Activated CD4-positive, alpha-beta T cell treated with anti-CD3 and anti-CD28 coated beads, Interleukin-2, amount 50 U/mL, for 4 hours (primary cell): ENCODE measurements at places on chromosomes 6 and 20.

DNA sequence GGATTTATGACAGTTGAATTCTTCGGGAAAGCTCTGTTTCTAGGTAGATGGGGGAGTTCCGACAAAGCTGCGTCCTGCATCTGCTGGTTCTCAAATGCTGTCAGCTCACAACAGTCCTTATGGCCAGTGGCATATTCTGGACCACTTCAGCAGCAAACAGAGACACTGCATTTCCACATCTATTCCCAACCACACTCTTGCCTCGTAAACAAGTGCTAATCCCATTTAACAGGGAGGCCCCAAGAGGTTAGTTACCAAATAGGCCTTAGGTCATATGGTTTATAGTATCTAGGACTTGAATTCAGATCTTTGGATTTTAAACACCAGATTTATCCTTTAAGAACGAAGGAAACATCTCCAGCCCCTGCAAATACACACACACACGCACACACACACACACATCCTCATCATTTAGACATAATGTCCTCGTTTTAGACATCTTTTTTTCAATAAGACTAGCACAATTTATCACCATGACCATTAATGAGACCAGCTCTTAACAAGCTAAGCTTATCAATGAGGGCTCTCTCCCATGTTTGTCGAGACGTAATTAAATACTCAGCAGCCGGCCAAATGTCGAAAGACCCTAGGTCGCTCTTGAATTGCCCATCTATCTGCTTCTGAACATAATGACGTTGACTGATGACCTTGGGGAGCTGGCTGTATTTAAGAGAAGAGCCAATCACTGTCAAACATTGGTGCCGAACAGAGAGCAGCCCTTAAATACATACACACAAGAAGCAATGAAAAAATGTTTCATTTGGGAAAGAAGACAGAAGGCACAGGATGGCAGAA, 84.5 kb downstream of the PSMG4 start:
- DNase-seq: no peak

DNA sequence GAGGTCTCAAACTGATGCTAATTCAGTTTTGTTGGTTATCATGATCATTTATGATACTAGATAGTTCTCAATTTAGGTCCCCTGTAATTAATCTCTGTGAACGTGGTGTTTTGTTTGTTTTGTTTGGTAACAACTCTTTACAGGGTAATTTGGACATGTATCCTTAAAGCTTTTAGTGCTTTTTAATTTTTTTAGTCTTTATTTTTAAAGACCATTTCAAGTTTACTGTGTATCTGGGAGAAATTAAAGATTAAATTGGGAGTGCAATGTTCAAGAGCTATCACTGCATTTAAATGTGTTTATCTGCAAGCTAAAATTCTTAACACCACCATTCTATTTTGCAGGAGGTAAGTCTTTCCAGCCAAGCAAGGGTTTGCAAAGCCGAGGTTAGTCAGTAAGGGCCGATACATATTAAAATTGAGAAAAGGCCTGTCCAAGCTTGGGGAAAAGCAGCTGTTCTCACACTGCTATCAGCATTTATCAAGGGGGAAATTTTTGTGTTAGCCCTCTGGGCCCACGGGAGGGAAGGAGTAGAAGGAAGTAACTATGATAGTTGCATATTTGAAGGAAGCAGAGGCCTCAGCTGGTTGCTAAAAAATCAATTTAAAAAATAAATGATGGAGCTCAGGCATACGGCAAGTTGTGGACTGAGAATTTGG, 59.3 kb upstream of the ZNF217 start:
- no peak for DNase-seq

- no peak for DNase-seq
Observed at GRCh38 chr20:58408603-58409246, 19.7 kb downstream of the VAPB start.

DNA sequence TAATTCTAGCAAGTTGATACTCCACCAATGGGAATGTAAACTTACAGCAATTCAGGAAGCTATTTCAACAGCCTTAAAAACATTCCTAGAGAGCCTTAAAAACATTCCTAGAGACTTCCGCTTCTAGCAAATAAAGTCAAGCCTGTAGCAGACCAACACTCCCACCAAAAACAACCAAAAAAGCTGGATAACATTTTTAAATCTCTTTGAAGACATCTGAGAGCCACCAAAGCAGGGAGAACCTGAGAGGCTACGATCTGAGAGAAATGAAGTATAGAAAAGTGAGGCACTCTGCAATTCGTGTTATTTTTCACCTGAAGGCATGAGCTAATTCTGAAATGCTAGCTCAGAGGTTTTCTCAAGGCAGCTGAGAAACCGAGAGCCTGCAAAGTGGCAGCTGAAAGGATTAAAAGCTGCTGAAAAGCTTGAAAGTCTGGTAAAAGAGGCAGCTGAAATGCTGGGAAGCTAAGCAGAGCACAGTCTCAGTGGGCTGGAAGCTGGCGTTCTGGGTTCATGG, 20.9 kb downstream of the GPR63 start:
- no peak for DNase-seq

GRCh38 chr6:10763006-10763405, 15.4 kb downstream of the TMEM14B start:
- no peak for DNase-seq

DNA sequence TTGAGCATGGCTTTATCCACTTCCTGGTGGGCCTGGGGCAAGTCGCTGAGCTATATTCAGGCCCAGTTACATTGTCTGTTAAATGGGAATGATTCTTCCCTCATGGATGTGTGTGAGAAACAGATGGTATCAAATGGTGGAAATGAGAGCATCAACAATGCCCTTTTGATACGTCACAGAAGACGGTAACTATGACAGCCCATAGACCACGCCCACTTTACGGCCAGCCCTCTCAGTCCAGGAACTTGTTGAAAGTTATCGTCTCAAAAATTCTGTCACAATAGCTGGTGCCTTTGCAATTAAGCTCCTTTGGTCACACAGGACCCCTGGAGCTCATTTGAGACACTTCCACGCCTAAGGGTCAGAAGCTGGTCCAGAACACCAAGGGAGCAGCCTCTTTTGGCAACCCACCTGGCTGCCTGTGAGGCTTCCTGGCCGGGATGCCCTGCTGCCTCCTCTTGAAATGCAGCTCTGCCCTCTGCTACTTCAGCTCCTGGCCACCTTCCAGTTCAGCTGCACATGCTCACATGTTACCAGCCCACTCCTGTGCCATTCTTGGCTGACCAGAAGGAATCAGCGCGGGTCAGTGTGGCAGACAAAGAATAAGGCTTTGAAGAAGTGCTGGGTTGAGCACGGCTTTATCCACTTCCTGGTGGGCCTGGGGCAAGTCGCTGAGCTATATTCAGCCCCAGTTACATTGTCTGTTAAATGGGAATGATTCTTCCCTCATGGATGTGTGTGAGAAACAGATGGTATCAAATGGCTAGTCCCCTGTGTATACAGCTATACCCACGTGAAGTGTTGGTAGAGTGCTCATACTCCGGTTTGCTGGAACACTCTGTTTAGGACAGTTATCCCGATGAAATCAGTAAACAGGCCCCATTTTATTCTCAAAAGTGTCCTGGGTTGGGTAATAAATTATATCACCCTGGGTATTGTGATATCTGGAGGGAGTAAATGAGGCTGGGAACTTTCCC, 199.2 kb upstream of the SUPT3H start:
- no peak for DNase-seq

- DNase-seq: no peak
Observed at GRCh38 chr6:127332383-127332961, 10.9 kb downstream of the ECHDC1 start.

- DNase-seq: no peak
Observed at GRCh38 chr6:38432479-38432878, 207.2 kb downstream of the BTBD9 start.

- no peak for DNase-seq
Observed at GRCh38 chr20:59136027-59136426, 27.6 kb upstream of the ZNF831 start.

GRCh38 chr20:17634661-17635331, 47.2 kb downstream of the RRBP1 start:
- DNase-seq: no peak

GRCh38 chr20:23303325-23304102, 47.1 kb upstream of the NXT1 start:
- no peak for DNase-seq

DNA sequence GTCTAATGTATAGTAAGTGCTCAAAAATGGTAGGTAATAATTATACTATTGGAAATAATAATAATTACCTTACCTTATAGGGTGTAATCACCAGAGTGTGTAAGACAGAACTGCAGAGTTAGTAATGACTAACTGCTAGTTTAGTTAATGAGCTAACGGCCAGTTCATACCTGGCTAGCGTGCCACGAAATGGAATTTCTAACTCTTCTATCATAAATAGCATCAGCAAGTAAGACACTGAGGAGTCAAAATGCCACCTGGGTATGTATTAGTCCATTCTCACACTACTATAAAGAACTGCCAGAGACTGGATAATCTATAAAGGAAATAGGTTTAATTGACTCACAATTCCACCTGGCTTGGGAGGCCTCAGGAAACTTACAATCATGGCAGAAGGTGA, 63.4 kb upstream of the CEP85L start:
- DNase-seq: no peak
